ENCODE measurements at places on chromosomes 5 and 9. TPM values are rescaled to one million over a fixed set of nuclear protein-coding genes. Genes with fewer than 3 reads are reported as not detected.

DNA sequence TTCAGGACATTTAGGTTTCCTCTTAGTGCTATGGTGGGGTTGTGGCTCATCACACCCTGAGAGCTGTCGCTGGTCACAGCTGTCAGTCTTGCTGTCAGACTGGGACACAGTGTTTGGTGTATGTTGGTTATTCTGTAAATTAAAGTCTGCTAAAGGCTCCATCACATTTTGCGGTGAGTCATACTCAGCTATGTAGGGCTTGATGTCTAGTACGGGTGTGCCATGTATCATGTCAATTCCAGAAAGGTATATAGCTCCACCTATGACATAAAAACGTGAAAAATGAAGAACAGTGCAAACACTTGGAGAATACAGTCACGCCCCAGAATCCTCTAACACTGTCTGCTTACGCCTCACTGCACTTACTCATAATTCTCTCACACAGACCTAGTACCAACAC is 11.9 kb downstream of the TRMO start:
- no peak for DNase-seq

GRCh38 chr5:50301756-50302155 is 139.3 kb downstream of the EMB start:
- DNase-seq, result no peak

DNA sequence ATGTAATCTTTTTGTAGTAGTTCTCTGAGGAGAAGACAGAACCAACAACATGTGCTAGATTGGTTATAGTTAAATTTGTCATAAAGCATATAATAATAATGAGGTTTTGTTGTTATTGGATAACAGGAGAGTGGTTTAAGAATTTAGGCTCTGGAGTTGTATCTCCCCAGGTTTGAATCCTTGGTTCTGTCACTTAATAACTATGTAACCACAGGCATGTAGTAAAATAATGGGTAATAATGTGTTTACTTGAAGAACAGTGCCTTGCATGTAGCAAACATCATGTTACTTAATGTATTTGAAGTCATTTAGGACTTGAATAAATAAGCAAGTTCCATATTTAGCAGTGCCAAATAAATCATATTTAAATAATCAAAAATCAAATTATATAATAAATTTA is 55.8 kb downstream of the NSD1 start:
- DNase-seq, result no peak

GRCh38 chr5:167049043-167049663 is 1242.3 kb upstream of the WWC1 start:
- DNase-seq, result peak; percentile 69

- DNase-seq, result no peak
Observed at GRCh38 chr5:157544623-157544989, 31.0 kb downstream of the ADAM19 start.

- DNase-seq, result no peak
Observed at GRCh38 chr9:136193891-136194279, 11.0 kb downstream of the LHX3 start.

DNA sequence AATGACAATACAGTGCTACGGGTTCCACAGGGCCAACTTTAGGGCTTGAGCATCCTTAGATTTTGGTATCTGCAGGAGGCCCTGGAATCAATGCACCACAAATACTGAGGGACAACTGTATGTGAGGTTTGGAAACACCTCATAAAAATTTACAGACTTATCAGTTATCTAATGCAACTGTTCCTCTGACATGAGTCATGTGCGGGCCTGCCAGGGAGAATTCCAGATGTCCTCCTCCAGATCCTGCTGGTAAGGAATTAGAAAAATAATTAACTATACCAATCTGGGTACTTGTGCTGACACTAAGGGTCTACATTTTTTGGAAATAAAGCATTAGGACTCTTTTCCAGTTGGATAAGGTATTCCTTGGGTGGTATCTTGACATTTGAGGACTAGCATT is 333.3 kb downstream of the ARRDC3 start:
- no peak for DNase-seq

- DNase-seq, result no peak
Observed at GRCh38 chr9:80177949-80178480, 606.2 kb downstream of the TLE4 start.

GRCh38 chr5:159195775-159196174 is 13.6 kb downstream of the RNF145 start:
- no peak for DNase-seq

GRCh38 chr9:135951889-135952663 is 9.1 kb downstream of the UBAC1 start:
- DNase-seq, result peak; percentile 71

DNA sequence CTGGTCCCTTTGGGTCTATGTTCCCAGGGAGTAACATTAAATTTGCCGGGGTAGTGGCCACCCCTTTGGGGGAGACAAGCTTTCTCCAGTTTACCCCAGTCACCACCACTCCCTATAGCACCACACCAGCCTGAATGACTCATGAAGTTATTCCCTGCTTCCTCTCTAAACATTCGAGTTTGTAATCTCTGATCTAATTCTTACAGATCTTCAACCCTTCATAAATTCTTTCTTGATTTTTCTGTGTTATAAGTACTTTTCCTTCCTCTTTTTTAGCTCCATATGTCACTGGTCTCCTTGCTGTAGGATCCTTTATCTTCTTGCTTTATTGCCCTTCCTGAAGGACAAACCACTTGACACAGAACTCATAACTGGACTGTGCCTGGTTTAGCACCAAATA is 55.6 kb downstream of the GNA14 start:
- DNase-seq, result no peak

- no peak for DNase-seq
Observed at GRCh38 chr9:12838546-12838945, 63.7 kb downstream of the LURAP1L start.

- no peak for DNase-seq
Observed at GRCh38 chr5:159785656-159786055, 130.6 kb upstream of the ADRA1B start.

- no peak for DNase-seq
Observed at GRCh38 chr5:90475436-90475980, 844 bp downstream of the POLR3G start.

- no peak for DNase-seq
Observed at GRCh38 chr9:131395157-131396098, 1.5 kb downstream of the PRRC2B start.

- peak; percentile 55 for DNase-seq
Observed at GRCh38 chr5:168600409-168600808, 21.2 kb upstream of the PANK3 start.

DNA sequence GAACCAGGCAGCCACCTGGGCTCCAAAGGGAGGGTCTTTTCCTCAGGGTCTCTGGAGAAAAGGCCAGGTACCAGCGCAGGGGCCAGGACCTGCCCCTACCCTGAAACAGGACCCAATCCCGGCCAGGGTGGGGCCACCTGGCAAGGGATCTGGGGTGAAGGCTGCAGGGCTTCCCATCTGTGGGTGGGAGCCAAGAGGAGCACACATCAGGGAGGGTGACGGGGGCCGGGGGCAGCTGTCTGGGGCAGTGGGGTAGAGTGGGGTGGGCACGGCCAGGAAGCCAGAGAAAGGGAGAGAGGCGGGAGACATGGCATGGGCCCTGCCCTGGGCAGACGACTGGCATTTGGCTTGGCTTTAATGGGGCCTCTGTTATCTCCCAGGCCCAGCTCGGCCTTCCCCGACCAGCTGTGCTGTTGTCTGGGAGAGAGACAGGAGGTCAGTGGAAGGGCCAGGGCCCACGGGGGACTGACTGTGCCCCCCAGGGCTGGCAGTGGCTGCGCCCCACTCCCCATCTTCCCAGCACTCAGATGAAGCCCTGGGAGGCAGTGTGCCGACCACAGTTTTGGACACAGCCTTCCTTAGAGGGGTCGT is 57.2 kb upstream of the RNF130 start:
- DNase-seq, result no peak

GRCh38 chr5:157159209-157159751 is 6.8 kb downstream of the GARIN3 start:
- no peak for DNase-seq

- no peak for DNase-seq
Observed at GRCh38 chr5:14472986-14473567, 108.5 kb upstream of the OTULINL start.

- DNase-seq, result no peak
Observed at GRCh38 chr5:39164529-39165402, 54.6 kb downstream of the FYB1 start.

GRCh38 chr5:35029333-35029732 is 18.4 kb downstream of the AGXT2 start:
- DNase-seq, result no peak

The ANKRD55 gene
- 1.1 TPM for polyA plus RNA-seq

The SPATA6L gene
- 5.3 TPM for polyA plus RNA-seq

The ADAMTS13 gene
- 10.9 TPM for polyA plus RNA-seq

The SLC25A48 gene
- 4.1 TPM for polyA plus RNA-seq

The PCDHGA6 gene
- 8.1 TPM for polyA plus RNA-seq

The PTGS1 gene
- 3.8 TPM for polyA plus RNA-seq

The MEIKIN gene
- not detected for polyA plus RNA-seq

The FOXD4L6 gene
- not detected for polyA plus RNA-seq

The RNF180 gene
- 12.5 TPM for polyA plus RNA-seq

The RANBP17 gene
- polyA plus RNA-seq, result 22.3 TPM

The GRAMD2B gene
- 31.1 TPM for polyA plus RNA-seq

The INPP5E gene
- 12.6 TPM for polyA plus RNA-seq

The GRIN1 gene
- polyA plus RNA-seq, result not detected

The ANKRD31 gene
- polyA plus RNA-seq, result 0.86 TPM

The POLR3G gene
- 4.9 TPM for polyA plus RNA-seq

Measured in left kidney (tissue), 8 donors.